Activated CD4-positive, alpha-beta T cell treated with anti-CD3 and anti-CD28 coated beads for 24 hours (primary cell): ENCODE measurements at places on chromosomes 3 and 15.

DNA sequence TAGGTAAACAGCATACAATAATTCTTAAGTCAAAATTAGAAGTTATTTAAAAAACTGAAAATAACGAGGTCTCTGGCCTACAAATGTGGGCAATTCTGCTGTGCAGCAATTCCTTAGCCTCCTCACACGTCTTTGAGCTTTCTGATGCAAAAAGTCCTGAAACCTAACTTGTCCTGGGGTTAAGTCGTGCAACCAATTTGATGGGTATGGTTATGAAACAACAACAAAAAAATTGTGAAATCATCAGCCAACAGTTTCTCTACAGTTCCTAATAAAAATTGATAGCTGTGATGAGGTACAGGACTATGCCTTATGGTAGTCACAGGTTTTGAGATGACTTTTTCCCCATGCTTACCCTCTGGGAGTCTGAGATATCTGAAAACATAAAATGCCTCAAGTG lies 6.5 kb upstream of the GLB1 start:
- no peak for DNase-seq

GRCh38 chr3:28151207-28151550 lies 90.2 kb upstream of the CMC1 start:
- no peak for DNase-seq

DNA sequence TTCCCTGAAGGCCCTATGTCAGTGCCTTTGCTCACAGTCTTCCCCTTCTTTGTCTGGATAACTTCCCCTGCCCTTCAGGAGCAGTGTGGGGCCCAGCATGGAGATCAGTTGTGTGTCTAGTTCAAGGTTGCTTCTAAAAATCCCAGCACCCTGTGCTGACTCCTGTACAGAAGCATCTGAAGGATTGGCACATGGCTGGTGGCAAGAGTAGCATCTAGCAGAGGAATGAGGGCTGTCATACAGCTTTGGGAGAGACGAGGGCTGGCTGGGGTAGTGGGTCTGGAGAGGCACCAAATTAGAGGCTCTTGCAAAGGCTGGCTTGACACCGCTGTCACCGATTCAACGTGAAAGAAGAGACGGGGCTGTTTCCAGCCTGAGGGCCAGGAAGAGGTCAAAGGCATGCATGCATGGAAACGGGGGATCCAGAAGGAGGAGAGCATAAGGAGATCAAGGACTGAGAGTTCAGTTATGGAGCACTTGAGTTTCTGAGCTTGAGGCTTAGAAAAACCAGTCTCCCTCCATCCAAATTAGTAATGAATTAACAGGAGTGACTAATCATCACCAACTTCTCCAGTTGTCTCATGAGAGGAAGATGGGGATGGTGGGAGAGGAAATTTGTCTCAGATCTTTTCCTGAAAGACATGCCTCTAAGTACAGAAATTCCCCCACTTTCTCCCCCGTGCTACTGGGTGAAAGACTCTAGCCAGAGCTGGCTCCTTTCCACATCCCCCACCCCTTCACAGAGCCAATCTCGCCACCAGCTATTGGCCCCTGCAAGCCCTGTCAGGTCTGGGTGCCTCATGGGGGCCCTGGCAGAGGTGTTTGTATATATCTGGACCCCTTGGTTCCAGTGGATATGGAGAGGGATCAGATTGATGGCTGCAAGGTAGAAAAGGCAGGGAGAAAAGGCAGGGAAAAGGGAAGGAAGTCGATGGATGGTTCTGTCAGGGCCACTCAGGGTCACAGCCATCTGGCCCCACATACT lies 45.9 kb downstream of the SLCO2A1 start:
- DNase-seq: no peak

DNA sequence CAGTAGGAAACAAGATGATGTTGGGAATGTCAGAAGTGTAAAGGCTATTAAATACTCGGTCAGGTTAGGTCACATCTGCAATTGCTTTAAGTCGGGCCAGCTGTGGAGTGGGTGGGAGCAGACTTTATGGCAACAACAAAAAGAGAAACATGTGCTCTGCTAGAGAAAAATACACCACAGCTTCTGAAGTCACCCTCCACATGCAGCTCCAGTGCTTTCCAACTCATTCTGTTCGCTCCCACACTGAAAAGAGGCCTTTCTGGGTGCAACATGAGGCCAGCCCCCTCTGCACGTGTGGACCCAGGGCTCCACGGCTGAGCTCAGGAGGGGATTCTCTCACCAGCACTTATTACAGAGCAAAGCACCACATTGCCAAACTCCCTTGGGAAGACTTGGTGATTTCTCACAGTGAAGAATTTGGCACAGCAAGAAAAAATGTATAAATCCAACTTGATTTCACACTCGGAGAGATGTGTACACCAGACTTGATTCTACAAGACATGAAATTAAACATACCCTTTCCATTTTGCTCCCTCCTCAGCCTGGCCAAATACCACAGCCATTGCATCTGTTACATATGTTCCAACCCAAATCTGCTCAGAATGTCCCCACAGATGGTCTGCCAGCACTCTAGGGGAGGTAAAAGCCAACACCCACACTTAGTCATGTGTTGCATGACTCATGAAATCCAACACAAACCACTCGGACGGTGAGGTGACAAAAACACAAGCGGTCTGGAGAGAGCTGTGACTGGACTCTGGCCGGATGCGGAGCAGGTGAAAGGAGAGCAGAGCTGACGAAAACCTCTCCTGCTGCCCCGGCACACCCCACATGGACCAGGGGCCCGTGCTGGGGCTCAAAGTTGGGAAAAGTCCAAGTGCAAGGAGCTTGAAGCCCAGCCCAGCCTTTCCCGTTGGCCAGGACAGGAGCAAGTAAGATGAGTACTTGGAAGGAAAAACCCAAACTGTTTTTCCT lies 74.6 kb downstream of the ITGB5 start:
- DNase-seq: no peak

- no peak for DNase-seq
These were observed 443.2 kb upstream of the AZI2 start for GRCh38 chr3:28791713-28792255.

- DNase-seq: no peak
These were observed 117.2 kb downstream of the TLE3 start for GRCh38 chr15:69980341-69981059.

GRCh38 chr3:61820306-61820992 lies 259.1 kb downstream of the PTPRG start:
- no peak for DNase-seq

DNA sequence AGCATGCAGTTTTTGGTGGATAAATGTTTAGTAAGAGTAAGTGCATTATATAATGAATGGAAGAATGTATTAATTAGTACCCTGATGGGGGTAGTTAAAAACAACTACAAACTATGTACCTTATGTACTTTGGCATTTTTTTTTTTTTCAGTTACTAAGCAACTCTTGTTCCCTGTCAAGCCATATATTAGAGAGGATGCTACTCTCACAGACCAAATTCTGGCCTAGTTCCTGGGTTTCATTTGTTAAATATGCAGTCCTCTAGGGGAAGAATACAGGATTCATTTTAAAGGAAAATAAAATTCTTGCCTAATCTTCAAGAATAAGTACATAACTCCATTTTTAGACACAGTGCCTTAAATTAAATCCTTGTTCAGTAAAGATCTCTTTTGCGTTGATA lies 16.9 kb downstream of the FAM98B start:
- no peak for DNase-seq

GRCh38 chr3:49399461-49399860 lies 12.3 kb downstream of the RHOA start:
- DNase-seq: no peak

DNA sequence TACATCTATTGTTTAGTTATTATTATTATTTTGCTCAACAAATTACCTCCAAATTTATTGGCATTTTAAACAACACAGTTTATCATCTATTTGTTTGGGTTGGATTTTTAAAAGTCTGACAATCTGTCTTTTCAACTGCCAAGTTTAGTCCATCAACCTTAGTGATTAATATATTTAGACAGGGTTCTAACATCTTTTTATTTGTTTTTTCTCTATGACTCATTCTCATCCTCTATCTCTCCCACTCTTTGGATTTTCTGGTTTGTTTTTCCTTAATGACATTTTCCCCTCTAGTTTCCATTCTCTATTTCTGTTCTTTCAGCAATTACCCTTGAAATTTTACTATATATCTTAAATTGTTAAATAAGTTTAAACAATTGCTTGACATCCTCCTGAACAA lies 41.9 kb downstream of the EMC4 start:
- DNase-seq: no peak

DNA sequence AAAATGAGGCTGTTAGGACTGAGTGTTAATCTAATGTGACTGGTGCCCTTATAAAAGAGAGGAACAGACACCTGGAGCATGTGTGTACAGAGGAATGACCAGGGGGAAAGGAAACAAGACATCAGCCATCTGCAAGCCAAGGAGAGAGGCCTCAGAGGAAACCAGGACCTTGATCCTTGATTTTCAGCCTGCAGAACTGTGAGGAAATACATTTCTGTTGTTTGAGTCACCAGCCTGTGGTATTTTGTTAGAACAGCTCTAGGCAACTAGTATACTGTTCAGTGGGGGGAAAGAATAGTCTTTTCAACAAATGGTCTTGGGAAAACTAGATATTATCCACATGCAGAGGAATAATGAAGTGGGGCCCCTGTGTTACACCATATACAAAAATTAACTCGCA lies 80.6 kb downstream of the CCR1 start:
- no peak for DNase-seq

DNA sequence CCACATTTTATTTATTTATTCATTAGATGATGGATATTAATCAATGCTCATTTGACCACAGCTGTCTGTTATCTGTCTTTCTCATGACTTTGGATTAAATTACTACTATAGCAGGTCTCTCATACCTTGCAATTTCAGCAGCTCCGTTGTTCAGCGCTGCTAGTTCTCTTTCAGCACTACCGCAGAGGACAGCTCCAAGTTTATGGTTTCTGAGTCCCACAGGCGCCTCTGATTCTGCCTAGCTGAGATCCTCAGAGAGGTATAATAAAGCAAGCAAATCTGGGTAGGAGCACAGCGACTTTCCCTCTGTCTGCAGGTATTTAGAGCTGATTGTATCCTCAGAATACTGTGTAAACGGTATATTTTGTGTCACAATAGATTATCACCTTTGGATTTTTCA lies 204.9 kb downstream of the CNTN4 start:
- no peak for DNase-seq

DNA sequence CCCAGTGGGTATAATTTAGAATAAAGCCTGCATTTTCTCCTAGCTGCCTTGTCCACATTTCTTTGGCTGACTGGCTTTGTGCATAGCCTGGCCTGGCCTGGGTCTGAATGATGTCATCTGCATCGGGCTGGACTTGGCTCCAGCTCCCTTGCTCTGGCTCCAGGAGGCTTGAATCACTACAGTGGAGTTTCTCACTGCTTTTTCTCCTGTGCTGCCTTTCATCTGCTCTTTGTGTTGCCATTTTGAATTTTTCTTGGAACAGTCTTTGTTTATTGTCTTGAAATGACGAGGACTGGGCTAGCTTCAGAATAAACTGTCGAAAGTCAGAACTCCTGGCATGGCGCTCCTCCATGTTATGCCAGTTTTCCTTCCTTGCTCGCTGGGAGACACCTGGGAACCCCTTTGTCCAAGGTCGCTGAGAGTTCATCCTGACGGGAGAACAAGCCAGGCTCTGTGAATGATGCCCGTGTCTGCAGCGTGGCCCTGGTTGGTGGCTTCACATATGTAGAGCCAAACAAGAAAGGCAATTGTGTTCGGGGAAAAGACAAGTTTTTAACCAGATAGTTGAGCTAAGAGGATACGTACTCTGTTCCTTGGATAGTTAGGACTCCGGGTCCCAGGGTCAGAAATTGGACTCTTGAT lies 258.9 kb downstream of the PDZRN3 start:
- DNase-seq: no peak

- DNase-seq: no peak
These were observed 131.4 kb downstream of the NSMCE3 start for GRCh38 chr15:29138260-29138659.

GRCh38 chr3:46675843-46676567 lies 17.5 kb downstream of the ALS2CL start:
- no peak for DNase-seq

DNA sequence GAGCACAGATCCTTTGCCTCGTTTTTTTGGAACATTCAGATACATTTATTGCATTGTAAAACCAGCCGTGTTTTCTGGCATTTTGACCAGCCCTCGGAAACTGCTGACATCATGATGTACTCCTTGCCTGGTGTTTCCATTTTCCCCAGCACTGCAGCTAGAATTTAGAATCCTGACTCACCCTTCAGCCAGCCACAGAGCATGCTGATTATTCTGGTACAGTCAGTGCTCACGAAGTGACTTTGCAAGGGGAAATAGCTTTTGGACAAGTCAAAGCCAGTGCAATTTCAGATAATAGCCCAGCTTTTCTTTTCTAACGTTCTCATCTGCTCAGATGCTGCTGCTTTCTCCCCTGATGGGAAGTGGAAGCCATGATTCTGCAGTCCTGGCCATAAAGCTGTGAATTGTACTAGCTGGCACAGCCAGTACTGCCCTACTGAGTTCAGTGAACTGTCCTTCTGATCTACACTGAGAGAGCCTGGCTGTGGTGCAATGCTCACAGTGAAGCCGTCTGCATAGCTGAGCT lies 12.1 kb upstream of the CNBP start:
- DNase-seq: no peak

GRCh38 chr3:38545550-38545949 lies 49.4 kb downstream of the EXOG start:
- no peak for DNase-seq

DNA sequence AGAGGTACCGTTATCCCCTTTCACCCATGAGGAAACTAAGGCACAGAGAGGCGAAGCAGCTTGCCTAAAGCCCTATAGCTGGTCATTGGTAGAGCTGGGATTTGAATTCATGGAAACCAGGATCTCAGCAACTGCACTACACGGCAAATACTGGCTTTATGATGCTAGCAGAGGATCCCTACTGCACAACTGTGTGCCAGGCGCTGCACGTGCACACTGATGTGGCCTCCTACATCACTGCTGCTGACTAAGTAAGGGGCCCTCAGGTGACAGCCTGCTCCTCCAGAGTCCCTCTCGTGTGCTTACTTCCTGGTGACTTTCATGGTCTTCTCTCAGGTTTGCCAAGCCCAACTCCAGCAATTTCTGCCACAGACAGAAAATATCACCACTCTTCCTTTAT lies 3.4 kb upstream of the POLG start:
- DNase-seq: no peak
